T1000 (cell line): ENCODE measurements at places on chromosomes 13 and 19.

DNA sequence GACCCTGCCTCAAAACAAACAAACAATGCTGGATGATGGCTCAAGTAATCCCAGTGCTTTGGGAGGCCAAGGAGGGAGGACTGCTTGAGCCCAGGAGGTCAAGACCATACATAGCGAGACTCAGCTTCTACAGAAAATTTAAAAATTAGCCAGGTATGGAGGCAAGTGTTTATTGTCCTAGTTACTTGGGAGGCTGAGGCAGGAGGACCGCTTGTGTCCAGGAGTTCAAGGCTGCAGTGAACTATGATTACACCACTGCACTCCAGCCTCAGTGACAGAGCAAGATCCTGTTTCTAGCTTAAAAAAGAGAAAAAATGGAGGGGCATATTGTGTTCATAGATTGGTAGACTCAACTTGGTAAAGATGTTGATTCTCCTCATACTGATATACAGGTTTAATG is 36.2 kb downstream of the KPNA3 start:
- DNase-seq = no peak

DNA sequence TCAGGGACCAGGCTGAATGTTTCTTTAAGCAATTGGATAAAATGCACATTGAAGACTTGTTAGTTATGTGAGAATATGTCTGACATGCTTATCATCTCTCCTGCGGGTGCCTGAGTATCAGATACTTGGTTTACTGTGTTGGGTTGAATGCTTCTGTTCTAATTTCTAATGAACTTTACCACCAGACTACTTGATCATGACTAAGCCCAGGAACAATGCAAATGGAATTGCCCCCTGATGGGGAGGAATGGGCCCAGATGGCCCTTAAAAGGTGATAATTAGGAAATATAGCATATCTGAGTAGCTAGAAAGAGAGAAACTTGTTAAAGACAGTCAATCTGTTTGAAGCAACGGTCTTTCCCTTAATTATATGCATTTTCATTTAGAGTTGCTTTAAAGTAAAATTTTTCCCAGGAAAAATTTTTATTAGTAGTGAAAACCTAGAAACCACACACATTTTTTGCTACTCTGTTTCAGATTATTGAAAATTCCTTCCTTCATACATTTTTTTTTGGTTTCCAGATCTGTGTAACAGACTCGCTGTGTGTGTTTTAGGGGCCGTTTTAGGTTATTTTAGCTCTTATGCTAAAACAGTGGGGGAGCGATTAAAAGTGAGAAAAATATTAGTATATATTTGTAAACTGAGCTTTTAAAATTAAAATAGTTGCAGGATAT is 186.6 kb downstream of the TM9SF2 start:
- no peak for DNase-seq

- DNase-seq = no peak
These were observed 8.5 kb upstream of the SHISA2 start for GRCh38 chr13:26060357-26060756.

DNA sequence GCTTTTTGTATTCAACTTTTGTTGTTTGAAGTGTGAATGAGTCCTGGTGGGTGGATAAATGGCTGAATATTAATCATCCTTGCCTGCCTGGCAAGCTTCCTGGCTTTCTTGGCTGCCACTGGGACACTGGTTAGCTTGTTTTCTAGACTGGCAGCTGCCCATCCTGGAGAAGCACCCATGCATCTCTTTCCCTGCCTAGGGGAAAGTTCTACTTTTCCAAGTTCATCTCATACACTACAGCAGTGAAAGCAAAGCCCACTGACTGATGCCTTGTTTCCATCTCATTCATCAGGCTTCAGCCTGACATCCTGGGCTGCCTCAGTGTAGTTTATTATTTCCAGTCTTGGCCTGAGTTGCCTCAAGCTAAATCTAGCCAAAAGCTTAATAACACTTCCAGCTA is 244.8 kb downstream of the PCDH20 start:
- no peak for DNase-seq

GRCh38 chr19:5030822-5031221 is 61.9 kb downstream of the KDM4B start:
- DNase-seq = no peak

DNA sequence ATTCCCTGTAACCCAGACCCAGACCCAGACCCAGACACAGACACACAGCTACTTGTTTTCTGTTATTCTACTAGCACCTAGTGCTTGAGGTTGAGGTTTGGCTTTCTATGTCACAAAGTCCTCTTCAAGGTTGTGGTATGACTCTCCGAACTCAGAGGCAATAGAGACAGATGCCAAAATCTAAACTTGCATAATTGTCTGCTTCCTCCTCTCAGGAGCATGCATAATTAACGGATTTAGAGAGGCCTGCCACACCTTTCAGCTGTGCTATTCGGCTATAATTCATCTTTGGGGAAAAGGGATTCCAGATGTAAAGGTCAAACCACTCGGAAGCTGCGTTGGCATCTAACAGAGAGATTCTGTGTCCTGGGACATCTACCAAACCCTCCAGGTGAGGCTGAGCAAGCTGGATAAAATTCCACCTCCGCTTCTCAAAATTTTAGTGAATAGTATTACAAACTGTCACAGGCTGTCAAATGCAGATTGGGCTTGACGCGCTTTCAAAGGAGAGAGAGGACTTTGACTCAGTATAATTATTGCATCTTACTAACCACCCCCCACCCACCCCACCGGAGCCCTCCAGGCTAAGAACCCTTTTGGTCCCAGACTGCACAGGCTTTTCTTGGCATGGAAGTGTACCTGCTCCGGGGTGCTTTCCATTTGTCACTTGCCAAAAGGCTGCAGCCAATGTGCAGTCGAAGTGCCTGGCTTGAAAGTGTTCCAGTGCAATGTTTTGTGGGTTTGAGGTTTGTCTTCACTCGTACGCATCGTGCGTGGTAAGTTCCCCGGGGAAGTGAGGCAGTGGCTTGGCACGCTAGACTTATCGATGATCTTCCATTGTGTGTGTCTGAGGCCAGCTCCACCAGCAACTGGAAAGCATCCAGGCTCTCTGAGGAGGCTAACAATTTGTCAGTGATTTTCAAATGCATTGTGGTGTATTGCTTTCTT is 194.1 kb downstream of the TDRD3 start:
- peak; percentile 3 for DNase-seq

- DNase-seq = no peak
These were observed 17.1 kb upstream of the FXYD3 start for GRCh38 chr19:35098413-35099049.

GRCh38 chr13:23705583-23705982 is 135.4 kb downstream of the TNFRSF19 start:
- DNase-seq = no peak

DNA sequence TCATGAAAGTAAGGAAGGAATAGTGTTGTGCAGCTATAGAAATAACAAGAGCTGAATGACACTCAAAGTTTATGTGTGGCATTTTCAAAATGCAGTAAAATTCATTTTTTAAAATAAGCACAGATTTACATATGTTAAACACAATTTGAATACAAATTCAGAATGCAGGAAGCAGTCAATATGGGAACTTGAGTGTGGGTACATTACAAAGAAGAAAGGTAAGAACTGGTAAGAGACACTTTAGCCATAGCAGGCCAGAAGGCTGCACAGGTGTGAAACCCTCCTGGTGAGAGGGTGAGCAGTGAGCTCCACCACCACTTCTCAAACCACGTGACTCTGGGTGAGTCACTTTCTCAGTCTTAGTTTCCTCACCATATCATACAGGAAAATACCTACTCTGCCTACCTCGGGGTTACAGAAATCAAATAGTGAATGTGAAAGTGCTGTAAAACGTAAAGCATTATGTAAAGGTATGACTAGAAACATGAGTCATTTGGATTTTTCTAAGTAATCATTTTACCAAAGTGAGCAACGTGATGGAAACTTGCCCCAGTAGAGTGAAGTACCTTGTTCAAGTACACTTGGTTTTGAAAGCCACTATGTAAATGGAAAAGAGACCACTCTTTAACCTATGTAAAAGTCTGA is 40.5 kb downstream of the USP12 start:
- DNase-seq = no peak

DNA sequence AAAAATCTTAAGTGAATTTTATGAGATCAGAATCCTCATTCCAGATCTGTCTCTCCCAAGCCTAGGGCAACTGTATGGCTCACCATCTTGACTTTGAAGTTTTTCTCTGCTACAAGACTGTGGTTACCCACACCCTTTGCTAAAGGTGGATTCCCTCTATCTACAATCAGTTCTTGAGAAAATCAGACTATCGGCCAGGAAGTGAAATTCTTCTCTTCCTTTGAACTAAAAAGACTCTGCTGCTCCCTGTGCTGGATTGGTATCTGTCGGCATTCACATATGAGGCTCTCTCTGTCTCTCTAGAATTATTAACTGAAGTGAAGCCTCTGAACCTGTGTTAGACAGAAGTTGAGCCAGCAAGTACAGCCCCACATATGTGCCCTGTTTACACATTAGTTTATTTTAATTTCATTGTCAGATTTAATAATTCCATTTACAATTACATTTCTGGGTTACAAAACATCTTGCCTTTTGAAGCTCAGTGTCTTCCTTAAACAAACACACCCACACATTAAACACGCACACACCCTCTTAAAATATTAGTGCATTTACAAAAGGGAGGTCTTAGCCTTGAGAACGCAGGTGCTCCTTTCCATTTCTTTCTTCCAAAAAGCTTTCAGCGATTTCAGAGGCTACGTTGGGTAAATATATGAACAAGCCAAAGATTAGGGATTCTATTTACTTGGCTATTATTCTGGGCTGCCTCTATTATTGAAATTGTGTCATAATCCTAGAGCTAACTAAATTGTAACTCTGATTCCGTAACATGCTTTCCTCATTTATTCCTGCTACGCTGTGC is 145.7 kb downstream of the MIPEP start:
- DNase-seq = no peak

DNA sequence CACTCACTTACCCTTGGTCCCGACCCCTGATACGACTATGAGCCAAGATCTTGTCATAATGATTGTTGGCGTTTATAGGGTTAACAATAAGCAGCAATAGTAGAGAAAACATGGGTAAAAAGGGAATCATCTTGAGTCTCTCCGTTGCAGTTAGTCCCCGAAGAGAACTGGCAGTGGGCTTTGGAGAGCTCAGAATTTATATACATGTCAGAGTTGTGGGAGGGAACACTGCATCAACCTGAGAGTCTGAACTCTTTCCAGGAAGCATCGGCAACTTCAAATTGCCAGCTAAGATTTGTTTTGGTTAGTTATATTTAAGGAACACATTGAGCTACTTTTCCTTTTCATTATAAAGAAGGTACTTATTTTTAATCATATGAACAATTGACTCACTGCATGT is at the start of gene POSTN:
TSS of gene POSTN (minus strand) at position 172 of the 400 bp plus-strand sequence. CDS start at position 130, 42 bp downstream.
- DNase-seq = no peak

DNA sequence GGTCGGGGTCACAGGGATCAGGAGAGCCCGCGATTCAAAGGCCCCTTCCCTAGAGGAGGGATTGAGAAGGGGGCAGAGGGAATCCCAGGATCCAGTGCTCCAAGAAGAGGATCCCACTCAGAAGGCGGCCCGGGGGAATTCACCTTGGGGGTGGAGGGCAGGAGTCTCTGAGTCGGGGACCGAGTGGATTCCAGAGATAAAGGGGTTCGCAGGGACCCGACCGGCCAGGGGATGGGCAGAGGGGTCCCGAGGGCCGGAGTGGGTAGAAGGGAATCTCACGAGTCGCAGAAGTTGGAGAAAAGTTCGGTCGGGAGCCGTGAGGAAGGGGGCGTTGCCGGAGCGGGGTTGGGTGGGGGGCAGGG is 261 bp downstream of the PRKD2 start:
- no peak for DNase-seq

DNA sequence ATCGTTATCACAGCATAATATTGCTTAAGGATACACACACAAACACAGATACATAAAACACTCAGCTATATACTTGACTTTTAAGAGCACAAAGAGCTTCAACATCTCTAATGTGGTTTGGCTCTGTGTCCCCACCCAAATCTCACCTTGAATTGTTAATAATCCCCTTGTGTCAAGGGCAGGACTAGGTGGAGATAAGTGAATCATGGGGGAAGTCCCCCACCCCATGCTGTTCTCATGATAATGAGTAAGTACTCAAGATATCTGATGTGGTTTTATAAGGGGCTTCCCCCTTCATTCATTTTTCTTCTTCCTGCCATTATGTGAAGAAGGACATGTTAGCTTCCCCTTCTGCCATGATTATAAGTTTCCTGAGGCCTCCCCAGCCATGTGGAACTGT is 481.4 kb downstream of the PCDH9 start:
- no peak for DNase-seq

DNA sequence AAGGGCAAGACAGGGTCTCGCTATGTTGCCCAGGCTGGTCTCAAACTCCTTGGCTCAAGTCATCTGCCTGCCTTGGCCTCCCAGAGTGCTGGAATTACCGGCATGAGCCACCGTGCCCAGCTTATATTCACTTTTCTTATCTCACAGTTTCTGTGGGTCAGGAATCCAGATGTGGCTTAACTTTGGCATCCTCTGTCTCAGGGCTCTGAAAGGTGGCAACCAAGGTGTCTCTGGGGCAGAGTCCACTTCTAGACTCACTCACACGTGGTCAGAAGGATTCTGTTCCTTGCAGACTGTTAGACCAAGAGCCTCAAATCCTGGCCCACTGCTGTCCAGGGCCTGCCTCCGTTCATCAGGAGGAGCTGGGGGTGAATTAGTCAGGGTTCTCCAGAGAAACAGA is 7.6 kb upstream of the LMNB2 start:
- DNase-seq = no peak

DNA sequence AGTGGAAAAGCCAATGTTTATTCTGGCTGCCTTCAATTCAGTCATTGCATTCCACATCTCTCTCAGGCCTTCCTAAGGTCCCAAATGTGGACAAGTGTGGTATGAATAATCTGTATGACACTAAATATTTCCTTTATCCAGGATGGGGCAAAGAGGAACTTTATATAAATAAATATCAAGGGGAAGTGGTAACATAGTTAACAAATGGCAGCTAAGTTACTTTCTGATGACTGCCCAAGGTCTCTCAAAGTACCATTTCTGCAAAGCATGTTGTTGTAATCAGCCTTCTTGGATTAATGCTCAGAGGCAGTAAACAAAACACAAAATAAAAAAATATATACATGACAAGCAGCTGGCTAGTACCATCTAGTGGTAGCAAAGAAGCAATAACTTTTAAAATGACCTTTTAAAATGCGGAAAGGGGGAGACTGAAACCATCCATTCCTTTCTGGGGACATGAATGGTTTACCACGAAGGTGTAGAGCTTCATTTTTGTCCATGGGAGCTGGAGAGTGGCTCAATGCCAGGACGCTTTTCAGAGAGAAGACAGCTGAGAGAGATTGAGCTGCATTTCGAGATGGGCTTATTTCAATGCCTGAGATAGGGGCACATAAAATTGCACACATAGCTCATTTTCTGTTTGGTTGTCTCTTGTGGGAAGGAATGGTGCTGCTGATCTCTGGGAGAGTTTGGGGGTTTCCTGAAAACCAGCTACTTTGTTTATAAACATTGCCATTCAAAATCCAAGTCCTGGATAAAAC is 259.2 kb downstream of the RFC3 start:
- no peak for DNase-seq
